Mesenteric fat pad (tissue), 1 donor: ENCODE measurements at places on chromosomes 12 and 14. TPM values are rescaled to one million over a fixed set of nuclear protein-coding genes. Genes with fewer than 3 reads are reported as not detected.
A peak's percentile ranks its signal among the peaks of the same experiment; 100 is the strongest.

Gene MORN3
- total RNA-seq, result not detected

Gene TPH2
- total RNA-seq, result not detected

Gene ANO4
- total RNA-seq, result 0.77 TPM

Gene CLEC6A
- not detected for total RNA-seq

Gene CELA1
- total RNA-seq, result not detected

DNA sequence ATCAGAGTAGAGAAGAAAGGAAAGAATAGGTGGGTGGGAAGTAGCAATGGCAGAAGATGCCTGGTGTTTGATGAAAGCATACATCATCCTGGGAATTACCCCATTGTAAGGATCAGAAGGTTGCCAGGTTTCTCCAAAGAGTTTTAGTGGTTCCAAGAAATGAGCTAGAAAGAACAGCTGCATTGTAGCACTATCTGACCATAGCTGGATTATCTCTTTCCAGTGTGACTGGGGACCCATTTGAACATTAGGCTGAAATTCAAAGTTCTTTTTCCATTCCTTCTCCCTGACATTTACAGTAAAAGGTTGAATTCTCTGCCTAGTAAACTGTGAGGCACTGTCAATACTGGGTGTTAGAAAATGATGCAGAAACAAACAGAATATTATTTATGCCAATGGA is 244.4 kb downstream of the GALC start:
- DNase-seq, result no peak

DNA sequence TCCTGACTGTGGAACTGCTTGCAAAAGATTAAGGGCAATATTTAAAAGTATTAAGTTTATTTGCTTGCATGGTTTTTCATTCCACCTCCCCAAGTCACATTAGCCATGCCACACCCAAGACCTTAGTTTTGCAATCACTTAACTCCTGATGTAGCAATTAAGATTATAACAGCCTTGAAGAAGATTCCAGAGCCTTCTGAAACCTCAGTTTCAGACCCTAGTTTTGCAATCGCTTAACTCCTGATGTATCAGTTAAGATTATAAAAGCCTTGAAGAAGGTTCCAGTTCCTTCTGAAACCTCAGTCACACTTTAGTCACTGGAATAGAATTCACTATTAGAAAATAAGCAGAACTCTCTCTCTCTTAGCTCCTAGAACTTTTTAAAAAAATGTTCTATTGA is 42.7 kb upstream of the DCN start:
- no peak for DNase-seq

- peak; percentile 14 for DNase-seq
Measured at GRCh38 chr14:75318353-75318752, 39.7 kb downstream of the FOS start.

GRCh38 chr12:31370531-31371255 is 44.7 kb upstream of the SINHCAF start:
- DNase-seq, result no peak

DNA sequence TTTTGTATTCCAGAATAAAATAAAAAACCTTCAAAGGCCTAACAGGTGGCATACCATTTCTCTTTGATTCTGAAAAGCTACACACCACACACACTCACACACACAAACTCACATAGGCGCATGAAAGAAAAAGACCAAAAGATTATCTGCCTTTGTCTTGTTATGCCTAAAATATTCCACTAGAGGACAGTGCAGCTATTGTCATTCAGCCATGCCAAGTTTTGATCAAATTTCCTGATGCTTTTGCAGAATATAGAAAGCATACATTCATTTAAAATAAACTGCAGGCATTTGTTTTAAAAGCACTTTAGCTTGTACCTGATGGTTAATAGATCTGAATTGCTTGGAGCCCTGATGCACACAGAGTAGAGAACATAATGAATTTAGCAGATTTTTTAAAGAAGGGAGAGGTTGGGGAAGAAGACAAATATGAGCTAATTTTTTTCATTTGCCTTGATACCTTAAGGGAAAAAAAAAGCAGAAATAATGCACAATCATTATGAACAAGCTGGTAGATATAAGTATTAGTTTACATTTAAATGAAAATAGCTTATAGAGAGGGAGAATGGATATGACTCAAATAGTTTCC is 1766.9 kb upstream of the SEL1L start:
- DNase-seq, result no peak

DNA sequence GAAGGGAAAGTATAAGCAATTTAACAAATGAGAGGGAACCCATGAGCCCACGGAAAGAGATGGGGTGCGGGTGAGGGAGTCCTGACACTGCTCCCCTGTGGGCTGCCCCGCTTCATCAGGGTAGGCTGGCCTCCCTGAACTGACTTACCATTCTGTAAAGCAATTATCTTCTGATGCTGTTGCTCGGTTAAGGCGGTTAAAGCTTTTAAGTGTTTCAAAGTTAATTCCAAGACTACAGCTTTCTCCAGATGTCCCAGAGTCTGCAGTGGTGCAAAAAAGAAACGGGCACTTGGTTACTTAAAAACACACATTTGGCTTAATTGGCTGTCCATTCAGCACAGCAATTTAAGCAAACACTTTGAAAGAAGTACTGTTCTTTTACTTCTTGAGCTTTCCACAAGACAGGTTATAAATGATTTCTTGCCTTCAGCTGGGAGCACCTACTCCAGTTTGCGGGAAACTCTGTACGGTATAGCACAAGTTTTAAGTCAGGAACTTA is 1.3 kb downstream of the BHLHE41 start:
- no peak for DNase-seq

- DNase-seq, result no peak
Measured at GRCh38 chr12:31991815-31992214, 32.6 kb downstream of the RESF1 start.

GRCh38 chr14:64194404-64194803 is 99.8 kb downstream of the ESR2 start:
- DNase-seq, result no peak

DNA sequence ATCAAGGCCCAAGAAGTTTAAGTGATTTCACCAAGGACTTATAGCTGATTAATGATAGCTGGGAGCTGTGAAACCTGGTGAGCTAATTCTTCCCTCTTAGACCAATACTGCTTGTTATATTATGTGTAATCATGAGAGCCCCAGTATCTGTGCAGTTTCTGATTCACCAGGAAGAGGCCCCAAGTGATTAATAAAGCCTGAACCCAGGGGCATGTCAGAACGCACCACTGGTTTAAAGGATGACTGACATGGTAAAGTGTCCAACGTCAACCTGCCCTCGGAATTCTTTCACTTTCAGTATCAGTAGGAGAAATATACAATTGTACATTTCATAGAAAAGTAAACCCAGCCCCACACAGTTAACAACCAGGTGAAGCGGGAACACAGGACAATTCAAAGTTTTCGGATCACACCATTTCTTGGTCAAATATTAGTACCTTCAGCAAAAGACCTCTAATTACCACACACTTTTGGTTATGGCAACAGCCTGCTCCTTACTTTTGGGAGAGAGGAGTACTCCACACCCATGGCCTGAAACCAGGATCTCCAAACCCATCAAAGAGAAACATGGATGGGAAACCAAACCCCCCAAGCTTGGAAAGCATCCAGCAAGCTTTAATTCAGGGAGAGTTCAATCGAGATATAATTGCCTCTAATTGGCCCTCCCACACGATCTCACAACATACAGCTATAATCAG is 28.5 kb downstream of the TMCC3 start:
- no peak for DNase-seq

GRCh38 chr12:57766464-57767304 is at the start of gene CYP27B1:
CYP27B1 (minus strand) TSS chr12:57767078; CDS start chr12:57767041, 37 bp downstream.
- DNase-seq, result peak; percentile 89

- DNase-seq, result no peak
Measured at GRCh38 chr12:22406627-22407026, 72.1 kb upstream of the ST8SIA1 start.

- no peak for DNase-seq
Measured at GRCh38 chr12:86801439-86801838, 545.2 kb upstream of the MGAT4C start.

GRCh38 chr12:122888232-122888752 is 7.6 kb downstream of the VPS37B start:
- DNase-seq, result no peak

- DNase-seq, result no peak
Measured at GRCh38 chr14:72717220-72717619, 176.7 kb downstream of the DPF3 start.

DNA sequence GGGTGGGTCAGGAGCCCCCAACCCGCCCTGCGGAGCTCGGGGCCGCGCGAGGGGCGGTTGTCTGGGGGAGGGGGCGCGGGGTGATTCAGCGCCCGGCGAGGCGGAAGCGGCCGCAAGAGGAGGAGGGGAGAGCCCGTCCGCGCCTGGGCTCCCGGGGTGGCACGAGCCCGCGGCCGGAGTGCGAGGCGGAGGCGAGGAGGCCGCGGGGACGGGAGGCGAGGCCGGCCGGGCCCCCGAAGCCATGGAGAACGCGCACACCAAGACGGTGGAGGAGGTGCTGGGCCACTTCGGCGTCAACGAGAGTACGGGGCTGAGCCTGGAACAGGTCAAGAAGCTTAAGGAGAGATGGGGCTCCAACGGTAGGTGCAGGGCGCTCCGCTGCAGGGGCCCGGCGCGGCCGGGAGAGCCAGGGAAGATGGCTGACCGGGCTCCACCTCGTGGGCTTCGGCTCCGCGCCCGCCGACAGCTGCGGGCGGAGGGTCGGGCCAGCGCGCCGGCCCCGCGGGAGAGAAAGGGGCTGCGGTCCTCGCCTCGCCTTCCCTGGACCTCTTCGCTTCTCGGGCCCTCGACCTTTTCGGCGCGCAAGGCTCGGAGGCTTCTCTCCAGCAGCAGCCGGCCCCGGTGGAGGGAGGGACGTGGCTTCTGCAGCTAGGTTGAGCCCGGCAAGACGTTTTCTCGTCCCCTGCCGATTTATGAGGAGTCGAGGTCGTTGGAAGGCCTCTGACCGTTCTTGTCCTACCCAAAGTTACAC is 677 bp downstream of the ATP2A2 start:
- no peak for DNase-seq

GRCh38 chr14:63282997-63283883 is 35.5 kb downstream of the GPHB5 start:
- DNase-seq, result no peak

DNA sequence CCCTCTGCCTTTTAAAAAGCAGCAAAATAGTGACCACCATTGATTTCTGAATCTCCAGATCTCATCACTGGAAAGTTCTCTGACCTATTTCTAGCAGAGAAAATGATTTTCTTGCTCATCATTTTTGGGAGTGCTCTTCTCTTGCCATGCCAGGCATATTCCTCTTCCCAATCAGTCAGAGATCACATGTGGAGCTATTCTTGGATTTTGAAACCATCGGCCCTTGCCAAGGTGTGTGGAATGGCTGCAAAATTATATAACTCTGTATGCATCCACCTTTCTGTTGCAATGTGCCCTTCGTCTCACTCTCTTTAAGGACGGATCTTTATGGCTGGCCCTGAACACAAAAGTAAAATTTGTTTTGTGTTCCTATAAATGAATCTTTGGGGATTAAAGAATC is 25.5 kb upstream of the LDHB start:
- DNase-seq, result no peak

- DNase-seq, result no peak
Measured at GRCh38 chr14:69208666-69209065, 17.4 kb downstream of the EXD2 start.

GRCh38 chr12:7602277-7602676 is 63.4 kb downstream of the APOBEC1 start:
- DNase-seq, result no peak

DNA sequence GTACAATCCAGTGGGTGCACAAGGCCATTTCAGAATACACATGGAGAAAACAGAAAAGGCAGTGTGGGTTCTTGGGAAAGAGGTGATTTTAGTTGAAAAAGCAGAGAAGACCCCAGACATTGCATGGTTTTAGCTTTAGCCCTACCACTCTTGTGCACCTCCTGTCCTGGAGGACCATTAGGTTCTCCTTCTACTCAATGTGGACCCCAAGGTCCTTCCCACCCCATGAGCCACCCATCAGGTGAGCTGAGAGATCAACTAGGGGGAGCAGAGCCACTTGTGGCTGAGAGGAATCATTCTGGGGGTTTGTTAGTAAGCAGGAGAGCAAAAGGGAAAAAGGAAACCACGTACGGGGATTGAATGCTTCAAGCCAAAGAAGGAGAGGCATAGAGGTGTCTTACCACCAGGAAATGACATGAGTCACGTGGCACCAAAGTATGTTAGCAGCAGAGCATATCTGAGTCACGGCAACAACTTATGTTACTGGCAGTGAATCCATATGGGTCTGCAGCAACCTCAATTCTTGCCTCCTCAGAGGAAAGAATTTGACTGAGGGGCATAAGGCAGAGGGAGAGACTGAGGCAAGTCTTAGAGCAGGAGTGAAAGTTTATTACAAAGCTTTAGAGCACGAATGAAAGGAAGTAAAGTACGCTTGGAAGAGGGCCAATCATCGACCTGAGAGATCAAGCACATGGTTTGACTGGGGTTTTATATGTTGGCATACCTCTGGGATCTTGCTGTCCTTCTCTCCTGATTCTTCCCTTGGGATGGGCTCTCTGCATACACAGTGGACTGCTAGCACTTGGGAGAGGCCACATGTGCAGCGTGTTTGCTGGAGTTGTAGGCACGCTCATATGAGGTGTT is 73.9 kb downstream of the HSD17B6 start:
- DNase-seq, result no peak
